ENCODE measurements at places on chromosomes 2 and 18.
A peak's percentile ranks its signal among the peaks of the same experiment; 100 is the strongest.

GRCh38 chr2:134583462-134583861 lies 135.3 kb downstream of the TMEM163 start:
- no peak for DNase-seq

- DNase-seq: no peak
Measured at GRCh38 chr2:101989740-101990460, 1.9 kb upstream of the IL1R2 start.

- no peak for DNase-seq
Measured at GRCh38 chr2:118836411-118836930, 11.0 kb downstream of the EN1 start.

- no peak for DNase-seq
Measured at GRCh38 chr2:155363349-155363888, 664.9 kb downstream of the KCNJ3 start.

GRCh38 chr2:218002845-218003180 lies at the start of gene TNS1:
Gene TNS1, minus strand, starts transcription at chr2:218002995. Its CDS starts 123 bp downstream, at chr2:218002872.
- no peak for DNase-seq

- no peak for DNase-seq
Measured at GRCh38 chr2:236743039-236743920, 173.7 kb downstream of the ACKR3 start.

DNA sequence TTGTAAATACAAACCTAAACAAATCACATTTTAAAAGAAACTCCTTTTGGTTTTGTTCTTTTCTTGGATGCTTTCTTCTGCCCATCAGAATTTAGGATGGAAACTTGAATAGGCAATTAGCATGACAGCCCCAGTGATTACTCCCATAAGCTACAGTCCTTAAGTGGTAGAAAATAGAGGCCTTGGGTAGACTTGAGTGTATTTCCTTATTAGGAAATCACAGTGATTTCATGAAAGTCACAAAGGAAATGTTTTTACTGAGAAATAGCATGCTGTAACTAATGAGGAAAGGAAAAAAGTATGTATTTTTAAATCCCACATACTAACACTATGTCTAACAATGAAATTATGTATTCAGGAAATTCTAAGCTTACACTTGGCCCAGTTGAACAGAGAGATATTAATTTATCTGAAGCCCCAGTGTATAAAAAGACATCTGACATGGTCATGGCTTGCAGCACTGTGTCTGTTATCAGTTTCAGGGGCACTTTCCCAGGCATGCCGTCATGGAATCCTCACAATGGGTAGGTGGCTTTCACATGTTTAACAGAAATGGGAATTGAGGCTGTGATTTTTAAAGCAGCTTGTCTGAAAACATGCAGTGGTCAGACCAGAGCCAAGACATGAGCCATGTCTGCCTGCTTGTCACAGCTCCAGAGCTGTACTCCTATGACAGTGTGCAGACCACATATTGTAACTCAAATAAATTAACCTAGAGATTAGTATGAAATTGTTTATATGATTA lies 79.7 kb upstream of the TRIB2 start:
- DNase-seq: no peak

- DNase-seq: no peak
Measured at GRCh38 chr2:66948234-66948633, 448.9 kb upstream of the ETAA1 start.

DNA sequence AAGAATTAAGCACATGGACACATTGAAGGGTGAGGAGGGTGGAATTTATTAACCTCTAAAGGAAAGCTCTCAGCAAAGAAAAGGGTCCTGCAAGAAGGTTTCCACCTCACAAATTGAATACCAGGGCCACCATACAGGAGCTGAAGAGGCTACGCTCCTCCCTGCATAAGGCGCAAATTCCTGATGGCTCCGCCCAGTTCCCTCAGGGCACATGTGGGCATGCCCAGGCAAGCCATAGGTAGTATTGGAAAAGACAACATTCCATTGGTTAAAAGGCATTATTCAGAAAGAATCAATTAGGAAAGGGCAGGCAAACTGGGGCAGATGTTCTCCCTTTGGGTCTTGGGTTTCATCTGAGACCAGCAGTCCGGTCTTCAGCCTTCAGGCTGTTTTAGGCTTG lies 161.2 kb downstream of the PTPRM start:
- DNase-seq: no peak

GRCh38 chr2:85850451-85850850 lies 38.3 kb downstream of the ST3GAL5 start:
- no peak for DNase-seq

GRCh38 chr2:54196646-54197045 lies 59.4 kb downstream of the TSPYL6 start:
- no peak for DNase-seq

DNA sequence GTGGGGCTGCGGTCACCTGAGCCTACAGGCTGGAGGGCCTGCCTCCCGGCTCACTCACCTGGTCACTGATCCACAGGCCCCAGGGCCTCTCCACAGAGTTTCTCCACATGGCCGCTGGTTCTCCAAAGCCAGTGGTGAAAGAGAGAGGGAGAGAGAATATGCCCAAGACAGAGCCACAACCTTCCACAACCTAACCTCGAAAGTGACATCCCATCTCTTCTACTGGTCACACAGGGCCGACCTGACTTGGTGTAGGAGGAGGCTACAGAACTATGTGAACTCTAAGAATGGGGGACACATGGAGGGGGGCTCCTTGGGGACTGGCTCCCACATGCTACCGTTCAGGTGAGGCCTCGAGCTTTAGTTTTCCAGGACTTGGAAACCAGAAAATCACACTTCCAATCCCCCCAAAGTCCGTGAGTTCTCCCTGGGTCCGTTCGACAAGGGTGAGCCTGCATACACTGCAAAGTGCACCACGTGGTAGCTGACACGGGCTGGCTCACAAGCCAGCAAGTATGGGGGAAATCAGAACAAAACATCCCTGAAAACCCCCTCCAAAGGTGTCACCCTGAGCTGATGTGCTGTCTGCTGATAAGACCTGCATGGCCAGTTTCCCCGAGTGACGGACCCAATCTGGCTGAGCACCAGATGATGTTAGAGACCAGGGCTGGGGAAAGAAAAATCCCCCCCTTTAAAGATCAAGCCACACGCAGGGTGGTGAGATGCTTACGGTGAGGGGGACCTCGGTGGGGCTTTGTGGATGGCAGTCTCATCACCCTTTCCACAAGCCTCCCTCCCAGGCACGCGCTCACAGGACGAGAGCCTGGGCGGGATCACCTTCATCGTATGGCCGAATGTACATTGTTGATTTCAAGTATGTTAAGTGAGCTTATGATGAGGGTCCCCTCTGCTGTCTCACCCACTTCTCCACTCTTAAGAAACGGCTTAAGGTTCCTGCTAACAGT lies 54.2 kb upstream of the SEMA4C start:
- peak; percentile 50 for DNase-seq

- DNase-seq: no peak
Measured at GRCh38 chr18:40524881-40525280, 1430.2 kb upstream of the PIK3C3 start.

DNA sequence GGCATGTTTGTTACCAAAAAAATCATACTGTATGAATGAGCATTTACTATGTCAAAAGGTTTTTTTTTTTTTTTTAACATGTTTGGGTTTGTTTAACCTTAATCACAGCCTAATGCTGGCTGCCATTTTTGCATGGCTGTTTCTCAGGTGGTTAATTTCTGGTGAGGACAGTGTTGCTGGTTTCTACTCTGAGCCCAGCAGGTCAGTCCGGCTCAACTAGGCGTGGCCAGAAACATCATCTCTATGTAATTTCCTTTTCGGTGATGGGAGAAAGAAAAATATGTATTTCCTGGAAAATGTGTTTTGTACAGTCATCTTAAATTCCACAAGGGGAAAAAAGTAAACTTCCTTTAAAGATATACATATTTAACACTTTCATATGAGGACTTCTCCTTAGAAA lies 24.9 kb upstream of the BZW1 start:
- no peak for DNase-seq

GRCh38 chr2:182422864-182423263 lies 4.0 kb downstream of the PDE1A start:
- no peak for DNase-seq

- no peak for DNase-seq
Measured at GRCh38 chr2:4190548-4190947, 487.2 kb downstream of the DCDC2C start.

GRCh38 chr2:226184940-226185615 lies 614.5 kb downstream of the IRS1 start:
- DNase-seq: no peak

DNA sequence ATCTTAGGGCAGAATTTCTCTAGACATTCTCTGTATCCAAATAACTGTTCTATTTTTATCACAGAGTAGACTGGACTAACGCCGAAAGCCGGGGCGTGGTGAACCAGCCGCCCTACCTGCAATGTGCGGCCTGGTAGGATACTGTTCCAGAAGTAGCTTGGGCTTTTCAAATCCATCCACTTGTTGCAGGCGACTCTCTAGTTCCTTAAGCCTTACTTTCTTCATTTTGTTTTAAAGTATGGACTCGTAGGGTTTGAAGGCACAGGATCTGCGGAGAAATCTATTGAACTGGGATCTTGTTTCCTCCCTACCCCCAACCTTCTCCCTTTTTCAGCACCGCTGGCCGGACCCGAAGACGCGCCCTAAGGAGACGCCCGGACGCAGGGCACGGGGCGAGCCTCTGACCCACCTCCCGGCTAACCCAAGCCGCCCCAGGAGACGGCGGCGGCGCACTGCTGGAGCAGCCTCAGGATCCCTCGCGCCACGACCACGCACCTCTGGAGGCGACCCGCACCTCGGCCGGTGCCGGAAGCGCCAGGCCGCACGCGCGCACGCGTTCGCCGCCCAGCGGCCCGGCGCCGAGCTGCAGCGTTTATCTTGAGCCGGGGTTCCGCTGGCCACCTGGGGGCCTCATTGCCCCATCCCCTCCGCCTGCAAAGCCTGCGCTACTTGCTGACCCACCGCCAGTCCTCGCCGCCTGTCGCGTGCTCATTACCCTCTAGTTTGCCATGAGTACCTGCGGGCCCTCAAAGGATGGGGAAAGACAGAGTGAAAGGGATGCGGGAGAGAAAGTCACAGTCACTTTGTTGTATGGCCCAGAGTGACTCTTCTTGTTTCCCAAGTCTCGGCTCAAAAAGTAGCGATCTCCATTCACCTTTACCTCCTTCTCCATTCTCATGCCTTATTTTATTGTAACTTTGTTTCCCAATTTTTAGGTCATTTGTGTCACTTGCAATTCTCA lies at the start of gene METTL5:
TSS of gene METTL5 (minus strand) at position 533 of the 961 bp plus-strand sequence. CDS start at position 225, 308 bp downstream.
- peak; percentile 86 for DNase-seq

DNA sequence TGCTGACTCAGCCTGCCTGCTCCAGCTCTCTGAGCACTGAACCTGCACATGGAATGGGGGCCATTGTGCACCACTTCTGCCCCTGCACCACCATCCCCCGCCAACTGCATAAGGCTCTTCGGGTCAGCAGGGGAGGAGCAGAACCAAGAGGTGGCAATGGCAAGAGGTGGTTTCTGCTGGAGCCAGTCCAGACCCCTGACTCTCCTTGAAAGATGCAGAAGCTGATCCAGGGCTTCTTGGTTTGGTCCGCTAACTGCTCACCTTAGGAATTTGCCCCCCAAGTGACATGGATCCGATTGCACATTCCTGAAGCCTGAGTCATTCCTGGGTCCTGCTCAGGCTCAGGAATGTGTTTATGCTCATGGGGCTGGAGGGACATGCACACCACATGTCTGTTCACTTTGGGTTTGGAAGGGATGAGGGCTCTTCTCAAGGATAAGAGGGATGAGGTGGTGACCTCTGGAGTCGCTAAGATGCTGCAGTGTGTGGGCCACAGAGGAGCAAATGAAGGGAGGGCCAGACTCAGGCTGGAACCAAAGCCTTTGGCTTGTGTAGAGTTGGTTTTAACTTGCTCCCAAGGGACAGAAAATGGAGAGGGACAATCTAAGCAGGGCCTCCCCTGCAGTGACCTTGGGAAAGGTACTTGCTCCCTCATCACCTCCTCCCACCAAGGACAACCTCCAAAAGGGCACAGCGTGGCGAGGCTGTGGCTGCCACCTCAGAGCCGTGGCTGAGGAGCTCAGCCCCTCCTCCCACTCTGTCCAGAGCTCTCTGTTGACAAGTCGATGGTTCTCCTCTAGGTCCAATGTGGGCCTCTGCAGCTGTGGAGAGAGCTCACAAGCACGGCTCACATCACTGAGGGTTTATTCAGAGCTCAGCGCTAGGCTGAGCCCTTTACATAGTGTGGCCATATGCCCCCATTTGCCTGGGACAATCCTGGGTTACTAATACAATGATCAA lies 66.2 kb downstream of the HS1BP3 start:
- no peak for DNase-seq

DNA sequence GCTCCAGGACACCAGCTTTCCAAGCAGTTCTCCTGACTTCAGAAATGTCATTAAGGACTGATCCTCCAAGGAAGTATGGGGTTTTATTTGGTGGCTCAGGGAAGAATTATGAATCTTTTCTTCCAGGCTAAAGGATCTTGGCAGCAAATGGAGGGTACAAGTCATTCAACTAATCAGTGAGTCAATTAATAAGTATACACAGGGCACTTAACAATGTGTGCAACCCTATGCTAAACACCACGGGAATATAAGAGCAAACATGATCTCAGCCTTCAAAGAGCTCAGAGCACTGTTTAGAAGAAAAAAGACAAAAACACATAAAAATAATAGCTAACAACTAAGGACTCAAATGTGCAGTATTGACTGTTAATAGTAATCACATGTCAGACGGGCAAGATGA lies 234.5 kb downstream of the SETBP1 start:
- DNase-seq: no peak

GRCh38 chr18:50327983-50328382 lies 40.5 kb upstream of the CXXC1 start:
- DNase-seq: no peak

- no peak for DNase-seq
Measured at GRCh38 chr2:49050265-49050664, 104.0 kb downstream of the FSHR start.

DNA sequence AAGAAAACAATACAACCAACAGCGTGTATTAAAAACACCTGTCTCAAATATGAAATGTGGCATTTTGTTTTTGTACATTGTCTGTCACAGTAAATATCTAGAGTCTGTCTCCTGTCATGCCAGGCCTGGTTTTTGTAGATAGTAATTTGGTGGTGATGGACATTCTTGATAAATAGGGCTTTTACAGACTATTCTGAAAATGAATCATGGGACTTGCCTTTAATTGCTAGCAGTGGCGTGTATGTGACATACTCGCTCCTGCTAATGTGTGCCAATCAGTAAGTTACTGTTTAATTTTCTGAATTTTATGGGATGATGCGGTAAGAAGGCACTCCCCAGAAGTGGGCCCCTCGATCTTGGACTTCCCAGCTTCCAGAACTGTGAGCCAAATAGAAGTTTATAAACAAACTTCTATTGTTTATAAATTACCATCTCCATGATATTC lies 83.7 kb downstream of the TANC1 start:
- no peak for DNase-seq

GRCh38 chr2:216426166-216426777 lies 14.0 kb downstream of the SMARCAL1 start:
- DNase-seq: no peak

Data from activated CD4-positive, alpha-beta T cell treated with anti-CD3 and anti-CD28 coated beads for 48 hours (primary cell).